ENCODE measurements at places on chromosomes 4 and X.

DNA sequence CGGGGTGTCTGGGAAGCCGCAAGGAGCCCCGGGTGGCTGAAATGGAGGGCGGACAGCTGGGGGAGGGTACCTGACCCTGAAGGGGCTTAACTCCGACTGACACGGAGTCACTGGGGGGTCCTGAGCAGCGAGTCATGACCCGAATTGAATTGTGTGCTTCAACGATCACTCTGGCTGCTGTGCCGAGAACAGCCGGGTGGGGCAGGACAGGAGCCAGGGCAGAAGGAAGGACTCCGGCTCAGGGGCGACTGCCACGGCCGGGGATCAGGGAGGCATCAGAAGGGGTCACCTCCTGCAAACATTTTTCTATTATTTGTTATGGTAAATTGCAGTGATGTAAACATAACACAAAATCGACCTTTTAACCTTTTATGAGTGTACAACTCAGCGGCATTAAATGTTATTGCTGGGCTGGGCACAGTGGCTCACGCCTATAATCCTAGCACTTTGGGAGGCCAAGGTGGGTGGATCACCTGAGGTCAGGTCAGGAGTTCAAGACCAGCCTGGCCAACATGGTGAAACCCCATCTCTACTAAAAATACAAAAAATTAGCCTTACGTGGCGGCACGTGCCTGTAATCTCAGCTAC is 21.6 kb downstream of the ZFYVE28 start:
- DNase-seq: no peak

DNA sequence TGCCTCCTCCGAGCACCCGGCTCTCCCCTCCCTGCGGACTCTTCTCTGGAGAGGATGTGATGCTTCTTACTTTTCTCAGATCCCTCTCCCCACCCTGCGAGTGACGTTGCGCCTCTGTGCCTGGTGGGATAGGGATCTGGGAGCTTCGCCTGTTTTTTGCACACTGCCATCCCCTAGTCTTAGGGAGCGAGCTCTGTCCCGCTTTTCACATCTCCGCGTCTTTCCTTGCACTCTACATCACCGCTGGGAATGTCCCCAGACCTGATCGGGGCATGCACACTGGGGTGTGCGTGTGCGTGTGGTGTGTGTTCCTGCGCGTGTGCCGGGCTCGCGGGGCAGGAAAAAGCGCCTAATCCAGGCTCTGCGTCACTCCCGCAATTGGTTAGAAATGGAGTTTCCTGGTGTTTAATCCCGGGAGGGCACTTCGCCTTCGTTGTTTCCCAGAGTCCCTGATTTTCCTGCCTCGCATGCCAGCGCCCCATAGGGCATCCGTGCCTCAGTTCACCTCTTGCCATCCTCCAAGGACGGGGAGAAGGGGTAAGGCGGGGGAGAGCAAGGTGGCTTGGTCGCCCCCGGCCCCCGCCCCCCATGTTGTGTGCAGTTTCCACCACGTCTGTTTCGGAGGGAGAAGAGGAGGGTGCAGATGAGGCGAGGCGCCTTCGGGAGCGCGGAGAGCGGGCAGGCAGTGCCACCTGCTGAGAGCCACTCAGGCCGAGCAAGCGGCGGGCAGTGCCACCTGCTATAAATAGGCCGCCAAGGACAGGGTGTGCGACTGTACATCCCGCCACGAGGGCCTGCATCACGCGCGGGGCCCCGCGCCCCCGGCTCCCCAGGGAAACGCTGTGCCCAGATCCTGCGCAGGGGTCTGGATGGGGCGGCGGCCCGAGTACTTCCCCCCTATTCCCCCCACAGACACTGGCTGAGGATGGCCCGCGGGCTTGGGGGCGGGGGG is 759 bp upstream of the TBC1D1 start:
- DNase-seq: no peak

DNA sequence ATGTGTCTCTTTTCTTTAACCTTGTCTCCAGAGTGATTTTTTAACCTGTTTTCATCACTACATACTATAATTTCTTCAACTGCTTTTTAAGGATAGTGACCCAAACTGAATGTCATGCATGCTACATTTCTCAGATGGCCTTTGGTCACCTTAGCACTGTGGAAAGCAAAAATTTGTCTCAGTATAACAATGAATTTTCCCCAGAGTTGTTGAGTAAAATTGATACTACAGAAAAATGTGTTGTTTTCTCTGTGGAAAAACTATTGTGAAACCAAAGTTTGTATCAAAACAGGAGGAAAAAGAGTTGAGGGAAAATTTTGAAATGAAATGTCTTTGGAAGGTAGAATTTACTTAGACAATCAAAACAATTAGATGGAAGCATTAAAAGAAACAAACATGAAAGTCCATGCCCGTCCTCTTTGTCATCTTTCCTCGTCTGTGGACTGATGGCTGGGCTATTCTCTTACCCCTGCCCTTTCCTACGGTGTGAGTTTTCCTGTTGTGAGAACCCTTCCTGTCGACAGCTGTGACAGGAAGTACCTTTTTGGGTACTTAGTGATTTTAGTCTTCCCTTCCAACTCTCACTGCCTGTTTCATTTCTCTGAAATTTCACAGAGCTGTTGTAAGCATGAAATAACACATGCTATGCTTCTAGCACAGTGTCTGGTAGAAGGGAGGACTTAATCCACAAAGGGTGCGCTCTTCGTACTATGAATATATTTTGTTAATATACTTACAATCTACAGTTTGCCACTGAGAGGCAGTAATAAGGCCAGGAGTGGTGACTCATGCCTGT is 50.8 kb downstream of the LRP2BP start:
- no peak for DNase-seq

GRCh38 chr4:127870688-127871087 is 10.0 kb upstream of the PLK4 start:
- DNase-seq: no peak

- DNase-seq: no peak
These were observed 186.7 kb downstream of the USP46 start for GRCh38 chr4:52472444-52472843.

DNA sequence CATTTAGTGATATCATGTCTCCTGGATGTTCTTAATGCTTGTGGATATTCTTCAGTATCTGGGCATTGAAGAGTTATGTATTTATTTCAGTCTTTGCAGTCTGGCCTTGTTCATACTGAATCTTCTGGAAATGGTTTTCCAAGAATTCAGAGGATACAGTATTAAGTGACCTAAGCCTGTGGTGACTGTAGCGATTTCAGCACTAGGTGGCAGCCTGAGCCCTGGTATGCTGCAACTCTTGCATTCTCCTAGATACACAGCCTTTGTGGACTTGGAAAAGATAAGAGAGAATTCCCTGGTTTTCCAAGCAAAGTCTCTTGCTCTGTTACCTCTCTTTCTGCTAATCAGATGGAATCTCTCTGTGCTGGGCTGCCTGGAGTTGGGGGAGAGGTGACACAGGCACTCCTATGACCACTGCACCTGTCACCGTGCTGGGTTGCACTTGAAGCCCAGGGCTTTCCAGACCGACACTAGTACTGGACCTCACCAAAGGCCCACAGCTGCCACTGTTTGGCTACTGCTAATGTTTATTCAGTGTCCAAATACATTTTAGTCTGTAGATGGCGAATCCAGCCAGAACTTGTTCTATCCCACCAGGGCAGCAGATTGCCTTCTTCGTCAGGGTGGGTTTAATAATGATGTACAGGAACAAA is 19.3 kb upstream of the SPIN2A start:
- DNase-seq: no peak

DNA sequence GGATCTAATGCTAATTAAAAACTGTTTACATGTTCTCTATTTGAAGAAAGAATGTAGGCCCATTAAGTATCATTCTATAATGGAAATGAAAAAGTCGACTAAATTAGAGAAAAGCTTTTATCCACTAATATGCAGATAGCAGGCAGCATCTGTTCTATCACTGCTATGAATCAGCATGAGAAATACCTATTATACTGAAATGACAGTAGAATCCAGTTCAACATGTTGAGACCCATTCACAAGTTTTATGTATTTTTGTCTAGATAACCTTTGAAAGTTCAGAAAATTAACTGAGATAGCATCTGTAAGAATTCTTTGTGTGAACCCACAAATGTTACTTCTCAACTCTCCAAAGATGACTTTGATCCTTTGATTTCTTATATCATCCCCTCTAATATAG is 1254.4 kb upstream of the ADGRL3 start:
- DNase-seq: no peak

GRCh38 chr4:21134994-21135393 is 434.7 kb downstream of the PACRGL start:
- DNase-seq: no peak
